ENCODE measurements at places on chromosomes 4 and X.

DNA sequence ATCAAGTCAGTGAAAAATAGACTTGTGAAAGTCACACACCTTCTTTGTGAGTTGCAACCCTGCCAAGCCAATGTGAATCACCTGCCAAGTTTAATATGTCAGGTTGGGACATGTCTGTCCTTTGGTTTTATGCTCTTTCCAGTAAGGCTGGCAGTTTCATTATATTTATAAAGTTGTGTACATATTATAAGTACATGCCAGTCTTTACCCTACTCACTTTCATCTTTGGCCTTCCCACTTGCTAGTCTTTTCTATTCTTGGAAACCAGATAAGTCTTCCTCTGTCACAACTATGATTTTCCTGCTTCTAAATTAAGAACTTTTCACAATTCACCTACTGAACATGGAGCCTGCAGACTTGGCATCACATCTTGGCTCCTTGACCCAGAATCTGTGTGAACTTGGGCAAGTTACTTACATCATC is 680.7 kb upstream of the BOD1L1 start:
- DNase-seq, result no peak

GRCh38 chr4:974668-975067 is 1.3 kb upstream of the DGKQ start:
- no peak for DNase-seq

- DNase-seq, result no peak
These were observed 3.4 kb downstream of the GPRASP1 start for GRCh38 chrX:102654696-102655095.

GRCh38 chrX:155715141-155715540 is 102.4 kb upstream of the TMLHE start:
- DNase-seq, result no peak

DNA sequence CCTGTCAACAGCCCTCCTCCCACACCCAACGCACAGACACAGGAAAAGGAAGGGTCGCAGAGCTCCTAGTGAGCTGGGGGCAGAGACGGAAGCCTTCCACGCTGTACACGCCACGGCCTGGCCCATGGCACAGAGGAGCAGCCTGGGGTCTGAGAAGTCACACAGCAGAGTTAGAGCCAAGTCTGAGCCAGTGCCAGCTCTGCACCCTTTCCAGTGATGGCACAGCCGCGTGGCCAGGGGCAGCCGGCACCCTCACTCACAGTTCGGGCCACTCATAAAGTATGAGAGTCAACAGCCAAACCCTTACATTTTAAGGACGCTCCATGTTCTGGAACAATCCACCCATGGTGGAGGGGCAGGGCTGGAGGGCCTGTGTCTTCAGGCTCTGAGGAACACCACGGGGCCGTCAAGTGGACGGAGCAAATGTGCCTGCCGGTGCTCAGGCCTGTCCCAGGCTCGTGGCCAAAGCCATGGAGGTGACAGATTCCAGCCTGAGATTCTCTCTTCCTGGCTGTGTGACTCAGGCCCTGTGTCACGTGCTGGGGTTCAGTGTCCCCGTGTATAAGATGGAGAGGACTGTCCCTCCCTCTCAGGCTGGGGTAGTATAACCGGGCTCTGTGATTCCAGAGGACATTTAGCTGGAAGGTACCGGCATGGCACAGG is 91.2 kb downstream of the ABLIM2 start:
- DNase-seq, result no peak

GRCh38 chr4:41360214-41360920 is 103.6 kb downstream of the UCHL1 start:
- no peak for DNase-seq

GRCh38 chr4:576991-577498 is 950 bp upstream of the TMEM271 start:
- no peak for DNase-seq

DNA sequence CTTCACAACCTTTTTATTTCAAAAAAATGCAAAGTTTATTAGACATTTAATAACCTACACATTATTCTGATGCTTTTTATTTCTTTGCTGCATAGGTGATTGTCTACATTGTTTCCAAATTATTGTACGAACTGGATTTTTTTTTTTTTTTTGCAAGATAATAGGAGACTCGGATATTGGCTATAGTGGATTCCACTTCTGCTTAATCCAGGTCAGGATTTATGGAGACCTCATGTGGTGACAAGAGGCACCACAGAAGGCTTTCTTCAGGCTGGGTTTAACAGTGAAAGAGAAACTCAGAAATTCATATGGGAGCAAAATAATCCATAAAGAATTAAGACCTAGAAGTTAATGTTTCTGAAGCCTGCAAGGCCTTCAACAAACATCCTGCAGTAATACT is 2.4 kb upstream of the SLIT2 start:
- no peak for DNase-seq

GRCh38 chrX:82196866-82197265 is 995.0 kb downstream of the SH3BGRL start:
- DNase-seq, result no peak

DNA sequence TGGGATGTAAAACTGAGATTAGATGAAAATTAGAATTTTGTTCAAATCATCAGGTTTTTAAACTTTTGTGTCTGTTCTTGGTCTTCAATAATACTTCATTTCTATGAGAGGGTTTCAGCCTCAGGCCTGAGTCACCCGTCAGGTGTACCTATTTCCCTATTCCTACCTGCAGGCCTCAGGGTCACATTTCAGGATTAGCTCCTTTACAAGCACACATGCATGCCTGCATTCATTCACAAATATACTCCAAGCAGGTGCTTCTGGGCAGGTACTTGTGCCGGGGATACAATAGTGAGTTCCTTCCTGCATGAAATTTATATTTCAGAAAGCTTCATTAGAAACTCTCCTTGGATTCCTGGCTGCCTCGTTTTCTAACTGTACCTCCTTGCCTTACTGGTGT is 114.9 kb downstream of the SHISA3 start:
- DNase-seq, result no peak

GRCh38 chr4:53937918-53938317 is 126.5 kb downstream of the CHIC2 start:
- DNase-seq, result no peak

DNA sequence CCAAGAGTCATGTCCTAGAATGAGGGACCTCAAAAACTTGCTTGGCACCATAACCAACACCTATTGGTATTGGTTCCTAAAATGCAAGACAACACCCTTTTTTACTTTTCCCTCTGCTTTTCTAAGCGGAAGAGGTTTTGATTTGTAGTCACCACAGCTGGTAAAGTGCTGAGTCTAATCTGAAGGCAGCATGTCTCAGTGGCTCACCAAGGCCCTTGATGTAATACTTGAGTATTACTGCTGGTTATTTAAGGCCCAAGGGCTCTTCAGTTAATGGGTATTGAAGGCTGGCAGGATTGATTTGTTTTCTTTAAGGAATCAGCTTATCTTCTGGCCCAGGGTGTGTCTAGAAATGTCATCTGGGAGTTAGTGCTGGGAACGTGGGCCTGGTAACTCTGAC is 735.1 kb downstream of the GLUD2 start:
- DNase-seq, result no peak

- no peak for DNase-seq
These were observed 37.1 kb downstream of the TRMT44 start for GRCh38 chr4:8477676-8478075.

DNA sequence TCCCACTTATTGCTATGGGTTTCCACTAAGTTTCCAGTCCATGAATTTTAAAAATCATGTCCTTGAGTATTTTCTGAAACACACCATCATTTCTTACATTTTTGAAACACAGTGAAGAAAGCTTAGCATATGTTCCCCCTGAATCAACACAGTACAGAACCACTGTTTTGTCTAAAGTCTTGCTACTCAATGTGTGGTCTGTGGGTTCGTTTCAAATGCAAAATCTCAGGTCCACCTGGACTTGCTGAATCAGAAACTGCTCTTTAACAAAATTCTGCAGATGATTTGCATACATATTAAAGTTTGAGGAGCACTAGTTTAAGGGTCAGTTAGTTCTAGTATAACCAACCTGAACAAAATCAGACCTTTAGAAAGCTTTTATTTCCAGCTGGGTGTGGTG is 60.4 kb downstream of the SUPT20HL2 start:
- DNase-seq, result no peak

- no peak for DNase-seq
These were observed 21.8 kb downstream of the SPANXC start for GRCh38 chrX:141220342-141221008.

GRCh38 chrX:136386826-136387225 is 86.1 kb downstream of the ADGRG4 start:
- no peak for DNase-seq

DNA sequence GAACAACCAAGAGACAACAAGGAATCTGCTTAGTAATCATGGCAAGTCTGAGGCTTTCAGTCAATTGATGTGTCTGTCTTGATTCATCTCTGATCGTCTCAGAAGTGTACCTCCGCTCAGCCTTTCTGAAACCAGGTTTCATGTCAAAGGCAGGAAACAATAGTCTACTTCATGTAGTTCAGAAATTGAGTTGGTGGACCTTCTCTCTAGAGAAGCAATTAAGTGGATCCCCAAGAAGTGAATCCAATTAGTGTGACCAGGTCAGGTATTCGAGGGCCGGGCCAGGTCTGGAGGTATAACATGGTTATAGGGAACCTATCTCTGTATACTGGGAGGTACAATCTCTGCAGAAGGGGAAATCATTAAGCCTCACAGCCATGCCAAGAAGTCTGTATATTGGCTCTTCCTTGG is 32.0 kb downstream of the DAPP1 start:
- no peak for DNase-seq

DNA sequence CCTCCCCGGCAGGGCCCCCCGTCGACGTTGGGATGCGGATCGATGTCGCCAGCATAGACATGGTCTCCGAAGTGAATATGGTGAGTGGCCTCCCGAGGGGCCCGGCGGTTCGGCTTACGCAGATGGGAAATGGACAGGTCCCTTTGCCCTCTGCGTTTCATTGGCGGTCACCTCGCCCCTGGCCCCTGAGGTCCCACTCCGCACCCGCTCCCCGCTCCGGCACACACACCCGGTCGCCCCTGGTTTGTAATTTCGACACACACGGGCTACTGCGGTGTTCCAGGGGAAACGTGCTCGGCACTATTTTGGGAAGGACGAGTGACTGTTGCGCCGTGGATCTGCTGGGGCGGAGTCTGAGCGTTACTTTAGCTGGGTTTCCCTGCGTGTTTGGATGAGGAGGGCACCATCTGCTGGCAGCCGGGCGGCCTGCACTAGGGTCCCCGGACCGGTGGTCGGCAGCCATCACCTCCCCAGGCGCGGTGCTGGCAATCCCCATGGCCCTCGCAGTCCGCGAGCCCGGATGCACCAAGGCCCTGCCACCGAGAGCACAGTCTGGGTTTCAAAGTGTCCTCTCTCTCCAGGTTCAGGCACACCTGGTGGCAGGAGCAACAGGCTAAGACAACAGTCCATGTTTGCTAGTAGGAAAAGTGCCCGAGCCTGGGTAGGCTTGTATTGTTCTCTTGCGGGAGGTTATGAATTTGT is 1.2 kb downstream of the GABRB1 start:
- peak; percentile 66 for DNase-seq

GRCh38 chr4:138918169-138918869 is 97.3 kb upstream of the NOCT start:
- peak; percentile 72 for DNase-seq
